Activated T-helper 1 cell treated with Interleukin-2 at 50 U/mL for 16 hours (primary cell): ENCODE measurements at places on chromosomes 5 and 9.

DNA sequence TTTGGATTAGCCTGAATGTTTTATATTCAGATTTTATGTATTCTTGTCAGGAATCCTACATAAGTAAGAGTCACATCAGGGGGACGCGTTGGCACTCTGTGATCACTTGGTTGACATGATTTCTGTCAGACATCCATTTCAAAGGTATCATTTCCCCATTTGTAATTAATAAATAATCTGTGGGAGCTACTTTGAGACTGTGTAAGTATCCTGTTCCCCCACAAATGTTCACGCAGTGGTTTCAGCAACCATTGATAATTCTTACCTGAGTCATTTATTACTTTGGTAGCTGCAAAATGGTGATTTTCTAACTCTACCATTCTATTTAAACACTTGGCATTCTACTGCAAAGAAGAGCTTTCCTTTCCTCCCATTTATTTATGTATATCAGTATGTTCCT, 56.9 kb upstream of the TBC1D2 start:
- DNase-seq = no peak

- DNase-seq = no peak
Observed at GRCh38 chr9:115333277-115334070, 215.5 kb upstream of the TNC start.

- no peak for DNase-seq
Observed at GRCh38 chr9:5231212-5231611, at the start of gene INSL4. Gene INSL4 (plus strand): TSS chr9:5231419. CDS start chr9:5231524, 105 bp downstream.

DNA sequence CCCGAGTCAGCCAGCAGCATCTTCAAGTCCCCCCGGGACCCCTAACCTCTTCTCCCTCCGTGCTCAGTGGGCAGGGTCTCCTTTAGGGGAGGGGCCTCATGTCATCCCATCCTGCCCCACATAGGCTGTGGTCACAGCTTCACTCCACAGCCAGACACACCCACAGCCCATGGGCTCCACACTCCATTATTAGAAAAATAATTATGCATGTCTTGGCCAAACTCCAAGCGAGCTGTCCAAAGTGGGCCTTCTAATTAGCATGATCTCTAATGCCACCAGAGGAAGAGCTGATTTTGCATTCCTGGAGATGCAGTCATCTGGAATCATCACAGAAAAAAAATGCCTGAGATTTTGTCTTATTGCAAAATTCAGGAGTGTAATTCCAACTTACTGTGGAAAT, 418.2 kb downstream of the IRX2 start:
- DNase-seq = no peak

DNA sequence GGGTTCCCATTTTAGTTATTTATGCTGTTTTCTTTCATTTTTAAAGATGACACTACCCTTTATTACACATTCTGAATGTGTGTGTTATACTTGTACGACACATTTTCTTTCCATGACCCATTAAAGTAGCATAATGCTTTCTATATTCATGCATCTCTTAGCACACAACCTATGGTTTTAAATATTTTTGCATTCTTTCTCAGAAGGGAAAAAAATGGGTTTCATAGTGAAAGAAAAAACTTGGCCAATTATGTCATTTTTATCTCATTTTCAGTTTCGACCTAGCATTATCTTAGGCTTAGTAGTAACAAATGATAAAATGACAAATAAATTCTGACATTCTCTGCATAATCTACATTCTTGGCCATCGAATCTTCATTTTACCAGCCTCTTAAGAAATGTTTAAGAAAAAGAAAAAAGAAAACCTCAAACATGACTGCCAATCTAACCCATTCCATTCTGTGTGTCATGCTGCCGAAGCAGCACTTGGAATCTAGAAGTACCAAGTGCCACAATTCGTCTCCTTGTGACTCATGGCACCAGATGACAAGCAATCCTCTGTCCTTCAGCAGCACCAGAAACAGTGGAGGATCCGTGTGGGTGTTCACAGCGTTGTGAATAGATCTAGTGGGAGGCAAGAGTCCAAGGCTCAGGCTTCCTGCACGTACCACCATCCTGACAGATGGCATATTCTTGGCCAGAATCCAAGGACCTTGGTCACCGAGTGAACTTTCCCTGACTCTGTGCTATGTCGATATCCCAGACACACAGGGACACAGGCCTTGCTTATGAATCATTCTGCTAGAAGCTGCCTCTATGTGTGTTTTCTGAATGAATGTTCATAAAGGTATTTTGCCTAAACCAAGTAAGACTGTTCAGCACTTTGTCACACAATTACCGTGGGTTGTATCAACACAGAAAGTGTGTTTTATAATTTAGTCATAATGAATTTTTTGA, 502.7 kb downstream of the NR2F1-AS1 start:
- no peak for DNase-seq

DNA sequence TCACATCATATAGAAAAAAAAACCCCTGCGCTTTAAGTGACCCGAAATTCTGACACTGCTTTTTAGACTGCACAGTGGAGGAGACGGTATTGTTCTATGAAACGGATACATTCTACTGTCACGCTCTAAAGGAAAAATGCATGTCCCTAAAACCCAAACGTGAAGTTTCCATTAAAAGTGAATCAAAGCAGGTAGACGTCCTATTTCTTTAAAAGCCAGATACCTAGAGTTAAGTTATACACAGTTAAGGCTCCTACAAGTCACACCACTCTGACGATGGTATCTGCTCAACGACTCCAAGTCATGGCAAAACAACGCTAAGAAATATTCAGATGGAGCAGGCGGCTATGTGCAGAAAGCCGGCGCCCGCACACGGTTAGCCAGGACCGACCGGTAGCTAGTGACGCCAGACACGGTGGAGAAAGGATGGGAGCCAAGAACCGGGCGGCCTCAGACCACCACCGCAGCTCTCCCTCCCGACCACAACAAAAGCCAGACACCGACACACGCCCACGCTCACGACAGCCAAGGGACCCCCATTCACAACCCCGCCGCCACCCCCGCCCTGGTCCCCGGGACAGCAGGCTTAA, 734 bp downstream of the SKP1 start:
- DNase-seq = no peak

DNA sequence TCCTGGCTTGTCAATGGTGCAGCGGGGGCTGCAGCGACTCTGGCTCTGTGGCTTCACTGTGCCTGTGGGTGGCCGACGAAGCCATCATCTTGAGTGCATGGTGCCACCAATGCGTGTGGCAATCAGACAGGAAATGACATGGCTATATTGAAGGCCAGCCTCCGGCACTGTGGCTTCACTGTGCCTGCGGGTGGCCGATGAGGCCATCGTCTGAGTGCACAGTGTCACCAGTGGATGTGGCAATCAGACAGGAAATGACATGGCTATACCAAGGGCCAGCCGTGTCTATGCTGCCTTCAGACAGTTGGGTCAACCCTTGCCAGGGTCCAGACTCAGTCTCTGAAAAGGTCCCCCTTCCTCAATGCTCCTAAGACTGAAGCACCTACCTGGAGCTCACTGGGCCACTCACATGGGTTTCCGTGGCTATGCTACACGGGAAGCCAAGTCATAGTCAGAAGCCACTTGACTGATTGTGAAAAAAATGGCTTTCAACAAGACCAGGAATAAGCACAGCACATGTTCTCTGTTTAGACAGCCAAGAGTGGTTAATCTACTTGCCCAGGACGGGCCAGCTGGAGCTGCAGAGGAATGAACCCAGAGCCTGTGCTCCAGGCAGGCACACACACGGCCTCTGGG, 67.5 kb upstream of the S1PR3 start:
- DNase-seq = no peak

DNA sequence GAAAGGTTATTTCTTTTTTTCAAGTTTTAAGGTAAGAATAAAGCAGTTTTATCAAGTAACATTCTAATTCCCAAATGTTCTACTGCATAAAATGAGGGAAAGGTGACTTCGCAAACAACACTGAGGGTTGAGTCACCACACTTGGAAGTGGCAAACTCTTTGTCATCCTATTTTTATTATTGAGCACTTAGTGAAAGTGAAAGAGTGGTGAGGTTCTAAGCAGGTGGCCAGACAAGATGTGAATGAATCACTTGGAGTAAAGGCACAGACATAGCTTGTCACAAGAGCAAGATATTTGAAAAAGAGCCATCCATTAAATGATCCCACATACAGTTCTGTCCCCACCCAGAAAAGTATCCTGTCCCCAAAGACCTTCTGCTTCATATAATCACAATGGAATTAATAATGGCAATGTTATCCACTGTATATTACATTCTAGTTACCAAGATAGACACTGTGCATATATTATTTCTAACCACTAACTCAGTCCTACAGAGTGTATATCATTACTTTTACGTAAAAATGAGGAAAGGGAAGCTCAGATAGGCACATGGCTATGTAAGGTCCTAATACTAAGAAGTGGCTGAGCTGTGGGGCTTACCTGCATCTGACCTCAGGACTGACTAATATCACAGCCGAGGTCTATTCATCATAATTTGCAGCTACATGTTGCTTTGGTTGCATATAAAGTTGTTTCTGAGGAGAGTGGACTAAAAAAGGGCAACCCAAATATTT, 730.4 kb upstream of the MEF2C start:
- DNase-seq = no peak

DNA sequence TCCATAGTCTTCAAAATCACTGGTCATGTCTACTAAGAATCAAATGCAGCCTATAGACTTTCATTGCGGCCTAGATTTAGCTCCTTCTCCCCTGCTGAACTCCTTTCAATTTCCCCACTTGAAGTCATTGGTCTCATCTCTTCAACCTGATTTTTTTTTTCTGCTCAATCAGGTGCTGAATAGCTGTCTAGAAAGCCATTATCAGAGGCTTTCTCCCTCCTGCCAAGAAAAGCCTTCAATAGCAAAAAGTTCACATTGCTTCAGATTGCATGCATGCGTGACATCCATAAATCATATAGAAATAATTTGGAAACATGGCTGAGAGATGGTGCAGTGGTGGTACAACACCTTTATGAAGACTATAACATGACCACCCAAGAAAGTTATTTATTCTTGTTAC, 316.2 kb downstream of the PLK2 start:
- DNase-seq = no peak

GRCh38 chr5:102713682-102714231, 41.3 kb upstream of the PAM start:
- DNase-seq = no peak

DNA sequence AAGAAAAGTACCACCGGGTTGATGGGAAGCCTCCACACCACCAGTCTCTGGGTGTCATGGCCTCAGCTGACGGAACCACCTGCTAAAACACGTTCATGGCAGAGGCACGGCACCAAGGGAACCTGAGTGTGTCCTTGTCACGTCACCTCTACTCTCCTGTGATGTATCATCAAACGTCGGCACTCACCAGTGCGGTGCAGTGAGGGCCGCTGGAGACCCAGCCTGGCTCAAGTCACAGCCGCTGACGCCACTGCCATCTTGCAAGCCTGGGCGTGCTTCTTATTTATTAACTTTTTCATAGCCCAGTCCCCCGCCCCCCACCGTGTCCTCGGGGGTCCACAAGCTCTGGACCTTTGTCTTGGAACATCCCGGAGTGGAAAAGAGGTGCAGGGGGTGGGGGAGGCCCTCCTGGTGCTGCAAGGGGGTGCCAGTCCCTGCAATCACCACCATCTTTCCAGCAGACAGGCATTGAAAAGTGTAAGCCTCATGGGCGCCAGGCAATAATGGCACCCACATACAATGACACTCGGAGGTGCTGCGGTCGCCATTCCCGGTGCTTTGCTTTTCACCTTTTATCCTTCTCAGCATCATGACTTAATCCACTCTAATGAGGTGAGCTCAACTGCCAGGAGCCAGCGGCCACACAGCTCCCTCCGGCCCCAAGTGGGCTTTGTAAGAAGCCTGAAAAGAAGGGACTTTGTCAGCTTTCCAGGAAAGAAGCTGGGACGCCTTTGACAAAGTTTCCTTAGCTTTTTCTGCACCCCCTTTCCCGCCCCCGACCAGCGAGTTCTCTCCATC, 202.3 kb upstream of the IRX1 start:
- no peak for DNase-seq

GRCh38 chr5:98016771-98017170, 756.7 kb upstream of the RGMB start:
- DNase-seq = no peak

DNA sequence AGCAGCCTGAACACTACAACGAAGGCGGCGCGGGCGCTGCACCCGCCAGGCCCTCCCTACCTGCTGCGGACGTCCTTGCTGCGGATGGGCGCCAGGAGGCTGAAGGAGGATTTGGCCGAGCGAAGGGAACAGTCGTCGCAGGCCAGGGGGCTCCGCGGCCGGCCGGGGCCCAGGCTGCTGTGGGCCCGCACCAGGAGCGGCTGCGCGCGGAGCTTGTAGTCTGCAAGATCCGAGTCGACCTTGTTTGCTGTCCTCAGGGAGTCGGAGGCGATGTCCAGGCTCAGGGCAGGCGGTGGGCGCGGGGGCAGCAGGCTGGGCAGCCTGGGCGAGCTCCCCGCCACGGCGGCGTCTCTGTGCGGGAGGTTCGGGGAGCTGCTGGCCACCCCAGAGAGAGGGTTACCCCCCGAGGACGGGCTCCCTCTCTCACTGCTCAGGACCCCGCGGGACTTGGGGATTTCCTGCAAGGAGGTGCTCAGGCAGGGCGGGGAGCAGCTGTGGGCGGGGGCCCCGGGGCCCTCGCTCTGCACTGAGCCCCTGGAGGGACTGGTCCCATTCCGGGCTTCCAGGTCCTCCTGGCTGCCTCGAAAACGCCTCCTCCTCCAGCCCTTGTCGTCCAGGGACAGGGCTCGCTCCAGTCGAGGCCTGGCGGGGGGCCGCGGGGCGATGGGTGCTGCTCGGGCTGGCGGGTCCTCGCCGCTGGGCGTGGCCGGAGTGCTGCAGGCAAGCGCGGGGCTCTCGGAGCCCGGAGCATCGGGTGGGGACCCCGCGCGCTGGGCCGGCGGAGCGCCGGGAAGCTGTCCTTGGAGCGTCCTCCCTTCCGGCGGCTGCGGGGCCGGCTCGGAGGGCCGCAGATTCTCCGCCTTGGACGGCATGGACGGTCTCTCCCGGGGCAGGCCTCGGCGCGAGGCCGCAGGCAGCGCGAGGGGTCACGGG, 831 bp downstream of the INPP5E start:
- peak; percentile 19 for DNase-seq

- no peak for DNase-seq
Observed at GRCh38 chr5:123439709-123440108, 16.5 kb upstream of the CEP120 start.

GRCh38 chr5:124468671-124469411, 277.6 kb downstream of the ZNF608 start:
- DNase-seq = no peak

DNA sequence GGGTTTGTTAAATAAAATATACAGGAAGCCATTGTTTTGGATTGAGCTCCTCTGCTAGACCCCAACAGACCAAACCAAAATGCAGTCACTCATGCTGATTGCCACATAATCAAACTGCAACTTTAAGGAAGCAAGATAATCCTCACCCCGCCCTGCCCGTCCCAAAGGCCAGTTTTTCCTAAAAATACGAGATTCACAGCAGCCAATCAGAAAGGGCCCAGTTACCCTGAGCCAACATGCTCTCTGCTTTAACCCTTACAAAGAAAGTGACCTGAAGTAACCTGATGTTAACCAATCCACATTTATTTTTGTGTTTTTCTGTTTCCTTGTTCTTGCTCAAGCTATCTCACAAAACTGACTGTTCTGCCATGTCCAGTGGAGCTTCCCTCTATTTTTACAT, 21.5 kb upstream of the RNF20 start:
- DNase-seq = no peak
